ENCODE measurements at places on chromosomes 2 and 18. TPM values are rescaled to one million over a fixed set of nuclear protein-coding genes. Genes with fewer than 3 reads are reported as not detected.

The MROH2A gene
- total RNA-seq = not detected

The STRADB gene
- total RNA-seq = 20.5 TPM

The FIGN gene
- not detected for total RNA-seq

The SGPP2 gene
- total RNA-seq = 12.1 TPM

All from activated CD4-positive, alpha-beta T cell treated with anti-CD3 and anti-CD28 coated beads for 36 hours (primary cell).